ENCODE measurements at places on chromosomes 7 and 10. TPM values are rescaled to one million over a fixed set of nuclear protein-coding genes. Genes with fewer than 3 reads are reported as not detected.

Gene YAE1
- 17.3 TPM for total RNA-seq

Gene SPAM1
- not detected for total RNA-seq

Gene DENND10
- 43.0 TPM for total RNA-seq

Gene CUL1
- total RNA-seq = 44.9 TPM

Gene FAM24B
- 0.42 TPM for total RNA-seq

Gene IQUB
- 0.21 TPM for total RNA-seq

Gene ANKRD30A
- total RNA-seq = not detected

Gene HOXA7
- not detected for total RNA-seq

Gene C10orf105
- 0.14 TPM for total RNA-seq

Measured in airway epithelial cell (primary cell).